ENCODE measurements at places on chromosomes 2 and 18.

GRCh38 chr2:231418820-231419640 is 23.5 kb downstream of the B3GNT7 start:
- DNase-seq, result no peak

DNA sequence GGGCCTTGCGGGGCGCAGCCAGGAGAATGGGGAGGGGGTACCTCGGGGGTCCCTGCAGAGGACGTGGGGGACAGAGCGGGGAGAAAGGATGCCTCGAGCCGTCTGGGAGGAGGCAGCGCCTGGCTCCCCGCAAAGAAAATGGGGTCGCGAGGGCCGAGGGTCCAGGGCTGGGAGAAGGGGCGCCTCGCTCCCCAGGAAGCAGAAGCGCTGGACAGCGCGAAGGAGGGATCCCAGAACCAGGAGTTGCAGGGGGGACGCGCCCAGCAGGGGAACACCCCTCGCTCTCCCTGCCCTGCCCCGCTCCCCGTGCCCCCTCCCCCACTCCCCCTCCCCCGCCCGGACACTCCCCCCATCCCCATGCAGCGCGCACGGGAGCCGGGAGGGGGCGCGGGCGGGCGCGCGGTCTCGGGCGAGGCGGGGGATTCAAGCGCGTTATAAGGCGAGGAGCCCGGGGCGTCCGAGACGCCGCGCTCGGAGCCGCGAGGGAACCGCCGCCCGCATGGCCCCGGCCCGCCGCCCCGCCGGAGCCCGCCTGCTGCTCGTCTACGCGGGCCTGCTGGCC is at the start of gene ERFE:
Gene ERFE (plus strand): TSS at position 462 of the 562 bp plus-strand sequence. CDS start 38 bp downstream, at position 500.
- no peak for DNase-seq

DNA sequence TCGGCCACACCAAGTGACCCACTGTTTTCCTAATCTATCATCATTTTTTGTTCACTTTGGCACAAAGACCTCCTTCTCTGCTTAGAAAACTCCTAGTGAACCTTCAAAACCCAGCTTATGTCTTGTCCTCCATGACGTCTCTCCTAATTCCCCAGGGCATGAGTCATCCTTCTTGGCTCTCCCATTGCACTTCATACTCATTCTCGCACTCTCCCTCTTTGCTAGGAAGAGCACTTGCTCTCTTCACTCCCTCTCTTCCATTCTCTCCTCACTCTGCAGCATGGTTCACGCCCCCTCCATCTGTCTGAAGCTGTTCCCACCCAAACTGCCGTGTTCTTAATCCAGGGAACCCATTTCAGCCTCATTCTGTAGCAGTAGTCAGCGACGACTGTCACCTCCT is 103.9 kb downstream of the MRO start:
- no peak for DNase-seq

DNA sequence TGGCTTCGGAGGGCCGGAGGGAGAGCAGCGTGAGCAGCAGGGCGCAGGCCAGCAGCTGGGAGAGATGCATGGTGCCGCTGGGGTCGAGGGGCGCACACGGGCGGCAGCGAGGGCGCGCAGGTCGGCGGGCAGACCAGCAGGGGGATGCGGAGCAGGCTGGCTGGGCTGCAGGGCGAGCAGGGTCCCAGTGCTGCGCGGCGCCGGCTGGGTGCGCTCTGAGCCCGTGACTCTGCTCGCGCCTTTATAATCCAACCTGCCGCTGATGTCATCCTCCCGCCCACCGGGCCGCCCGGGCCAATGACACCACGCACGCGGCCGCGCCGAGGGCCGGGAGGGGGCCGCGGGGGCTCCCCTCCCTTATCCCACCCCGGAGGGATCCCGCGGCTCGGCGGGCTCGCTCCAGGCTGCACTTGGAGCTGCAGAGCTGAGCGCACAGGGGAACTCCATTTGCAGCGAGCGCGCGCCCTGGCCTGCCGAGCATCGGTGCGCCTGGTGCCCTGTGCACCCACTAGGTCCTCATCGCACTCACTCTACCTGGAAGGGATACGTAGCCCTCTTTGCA is at the start of gene NPPC:
Gene NPPC (minus strand): TSS at position 217 of the 562 bp plus-strand sequence. CDS start 147 bp downstream, at position 70.
- peak; percentile 27 for DNase-seq

DNA sequence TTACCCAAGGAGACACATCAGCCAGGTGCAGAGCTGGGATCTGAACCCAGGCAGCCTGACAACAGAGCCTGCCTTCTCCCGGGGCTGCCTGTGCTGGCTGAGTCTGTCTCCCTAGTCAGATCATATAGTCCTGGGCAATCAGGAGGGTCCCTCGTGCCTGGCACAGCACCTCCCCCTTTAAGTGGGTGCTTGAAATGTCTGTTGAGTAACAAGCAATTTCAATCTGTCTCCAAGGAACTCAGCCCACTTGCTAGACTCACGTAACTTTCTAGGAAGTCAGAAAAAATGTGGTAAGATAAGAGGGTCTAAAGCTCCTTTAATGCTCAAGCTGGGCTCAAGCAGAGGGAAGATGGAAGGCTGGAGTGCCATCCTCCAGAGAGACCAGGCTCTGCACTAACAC is 51.9 kb downstream of the REEP1 start:
- no peak for DNase-seq

- no peak for DNase-seq
These were observed 237.4 kb downstream of the RNF144A start for GRCh38 chr2:7154656-7155055.

DNA sequence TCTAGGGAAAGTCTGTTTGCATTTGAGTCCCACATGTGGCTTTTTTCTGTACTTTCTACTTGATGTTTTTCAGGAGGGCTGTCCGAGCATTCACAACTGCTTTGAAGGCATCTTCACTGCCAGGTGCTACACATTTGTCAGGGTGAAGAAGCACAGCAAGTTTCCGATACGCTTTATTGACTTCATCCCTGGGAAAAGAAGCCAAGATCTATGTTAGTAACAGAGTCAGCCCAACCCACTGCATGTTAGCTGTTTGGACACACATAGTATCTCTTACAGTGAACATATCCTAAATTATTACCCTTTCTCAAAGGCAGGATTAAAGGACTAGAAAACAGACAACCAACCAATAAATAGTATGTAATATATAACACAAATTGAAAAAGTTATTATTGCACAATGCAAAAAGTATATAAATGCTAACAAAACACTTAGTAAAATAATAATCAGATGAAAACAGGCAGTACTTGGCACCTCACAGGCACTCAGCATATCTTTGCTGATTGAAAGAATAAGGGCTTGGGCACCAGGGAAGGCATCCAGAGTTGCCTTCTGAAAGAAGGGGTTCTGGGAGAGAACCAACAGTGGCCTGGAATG is 24.1 kb downstream of the DNAJC27 start:
- DNase-seq, result no peak

GRCh38 chr2:73343992-73344391 is 41.6 kb upstream of the ALMS1 start:
- DNase-seq, result no peak

GRCh38 chr2:177573120-177573519 is 180.5 kb downstream of the AGPS start:
- DNase-seq, result no peak

DNA sequence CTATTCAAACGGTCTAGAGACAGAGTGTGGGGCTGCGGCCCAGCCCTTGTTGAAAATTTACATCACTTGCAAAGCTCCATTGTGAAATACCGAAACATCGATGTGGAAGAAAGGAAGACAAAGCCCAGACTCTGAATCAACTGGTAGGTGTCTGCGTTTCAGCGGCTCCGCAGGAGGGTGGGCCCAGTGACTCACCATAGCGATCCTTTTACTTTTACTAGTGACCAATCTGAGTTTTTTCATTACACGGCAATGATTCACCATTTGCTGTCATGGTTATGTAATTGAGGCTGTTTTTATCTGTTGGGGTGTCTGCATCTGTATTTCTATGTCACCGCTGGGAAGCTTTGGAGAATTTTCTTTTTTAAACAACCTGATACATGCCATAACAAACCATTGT is 66.6 kb upstream of the ODC1 start:
- DNase-seq, result no peak

- no peak for DNase-seq
These were observed 980.1 kb upstream of the POU3F3 start for GRCh38 chr2:103873716-103874351.

- no peak for DNase-seq
These were observed 121.1 kb downstream of the DTNB start for GRCh38 chr2:25552318-25552717.

GRCh38 chr2:9336241-9336575 is 87.1 kb downstream of the ITGB1BP1 start:
- DNase-seq, result no peak

DNA sequence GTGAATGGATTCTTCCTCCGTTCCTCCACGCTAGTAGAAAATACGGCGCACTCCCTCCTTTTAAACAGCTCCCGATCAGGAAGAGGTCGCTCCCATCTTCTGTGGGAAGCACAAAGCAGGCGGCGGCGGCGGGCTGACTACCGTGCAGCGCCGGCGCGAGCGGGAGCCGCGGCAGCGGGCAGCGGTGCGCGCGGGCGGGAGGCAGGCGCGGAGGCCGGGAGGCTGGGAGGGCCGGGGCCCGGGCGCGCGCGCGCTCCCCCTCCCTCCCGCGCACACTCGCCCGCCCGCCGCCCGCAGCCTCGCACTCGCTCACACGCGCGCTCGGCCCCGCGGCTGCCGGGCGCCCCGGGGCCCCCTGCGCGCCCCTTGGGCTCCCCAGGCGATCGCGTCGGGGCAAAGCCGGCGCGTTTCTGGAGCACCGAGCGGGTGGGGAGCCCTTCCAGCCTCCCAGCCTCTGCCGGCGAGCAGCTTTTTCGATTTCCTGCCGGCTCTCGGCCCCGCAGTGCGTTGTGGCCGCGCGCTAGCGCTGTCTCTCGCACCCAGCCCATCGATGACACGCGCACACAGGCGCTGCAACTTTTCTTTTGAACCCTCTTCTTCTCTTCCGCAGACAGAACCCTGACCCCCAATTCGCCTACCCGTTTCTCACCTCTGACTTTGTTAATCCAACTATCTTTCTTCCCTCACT is at the start of gene SLC8A1:
Gene SLC8A1 (minus strand): TSS at position 173 of the 688 bp plus-strand sequence.
- no peak for DNase-seq

- no peak for DNase-seq
These were observed 120.9 kb upstream of the NFATC1 start for GRCh38 chr18:79274823-79275222.

DNA sequence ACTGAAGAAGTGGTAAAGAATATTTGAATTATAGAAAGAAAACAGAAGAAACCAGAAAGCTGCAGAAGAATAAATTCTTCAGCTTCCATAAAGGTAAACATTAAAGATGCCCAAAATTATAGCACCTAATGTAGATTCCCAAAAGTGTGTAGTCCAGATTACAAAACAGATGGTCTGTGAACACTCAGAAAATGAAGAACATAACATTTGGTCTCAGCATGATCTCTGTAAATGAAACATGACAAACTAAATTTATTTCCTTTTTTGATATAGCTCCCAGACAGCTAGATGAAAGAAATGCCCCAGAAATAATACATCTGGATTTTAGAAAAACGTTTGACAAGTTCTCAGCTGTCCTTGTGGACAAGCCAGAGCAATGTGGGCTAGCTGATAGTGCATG is 794.2 kb upstream of the NXPH2 start:
- DNase-seq, result no peak

Measured in amniotic stem cell (primary cell).